ENCODE measurements at places on chromosomes 13 and 19.
A peak's percentile ranks its signal among the peaks of the same experiment; 100 is the strongest.

DNA sequence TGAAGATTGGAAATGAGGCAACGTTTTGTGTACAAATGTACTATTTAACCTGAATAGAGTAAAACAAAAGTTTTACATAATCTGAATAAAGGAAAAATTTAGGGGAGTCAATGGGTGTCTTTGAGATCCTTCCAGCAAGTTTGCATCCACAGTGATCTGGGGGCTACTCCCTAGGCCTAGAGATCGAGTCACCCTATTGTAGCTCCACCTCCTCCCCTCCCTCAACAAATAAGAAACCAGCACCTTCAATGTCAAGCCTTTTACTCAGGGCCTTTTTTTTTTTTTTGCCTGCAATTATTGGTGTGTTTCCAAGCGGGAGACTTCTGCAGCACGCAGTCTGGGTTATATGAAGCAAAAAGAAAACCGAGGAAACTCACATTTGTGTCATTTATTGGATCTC is 16.3 kb upstream of the RAP2A start:
- no peak for DNase-seq

DNA sequence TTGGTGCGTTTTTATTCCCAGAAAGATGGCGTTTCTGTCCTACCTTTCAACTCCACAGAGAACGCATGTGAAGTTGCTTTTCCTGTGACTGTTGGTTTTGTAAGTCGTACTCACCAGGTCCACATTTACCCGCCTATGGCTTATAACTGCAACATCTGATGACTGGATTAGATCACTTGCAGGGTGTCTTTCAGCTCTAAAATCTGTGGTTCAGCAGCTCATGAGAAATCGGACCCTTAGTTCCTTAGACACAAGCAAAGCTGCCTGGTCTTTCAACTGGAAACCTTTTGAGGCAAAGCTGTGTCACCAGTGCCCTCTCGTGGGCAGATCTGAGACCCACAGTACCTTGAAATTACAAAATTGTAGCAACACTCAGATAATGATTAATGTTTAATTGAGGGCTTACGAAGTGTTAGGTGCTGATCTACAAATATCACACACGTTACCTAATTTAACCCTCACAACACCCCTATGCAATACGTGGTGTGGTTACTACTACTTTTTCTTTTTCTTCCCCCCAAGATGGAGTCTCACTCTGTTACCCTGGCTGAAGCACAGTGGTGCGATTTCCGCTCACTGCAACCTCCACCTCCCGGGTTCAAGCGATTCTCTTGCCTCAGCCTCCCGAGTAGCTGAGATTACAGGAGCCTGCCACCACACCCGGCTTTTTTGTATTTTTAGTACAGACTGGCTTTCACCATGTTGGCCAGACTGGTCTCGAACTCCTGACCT is 65.4 kb downstream of the RUBCNL start:
- DNase-seq: peak; percentile 61

DNA sequence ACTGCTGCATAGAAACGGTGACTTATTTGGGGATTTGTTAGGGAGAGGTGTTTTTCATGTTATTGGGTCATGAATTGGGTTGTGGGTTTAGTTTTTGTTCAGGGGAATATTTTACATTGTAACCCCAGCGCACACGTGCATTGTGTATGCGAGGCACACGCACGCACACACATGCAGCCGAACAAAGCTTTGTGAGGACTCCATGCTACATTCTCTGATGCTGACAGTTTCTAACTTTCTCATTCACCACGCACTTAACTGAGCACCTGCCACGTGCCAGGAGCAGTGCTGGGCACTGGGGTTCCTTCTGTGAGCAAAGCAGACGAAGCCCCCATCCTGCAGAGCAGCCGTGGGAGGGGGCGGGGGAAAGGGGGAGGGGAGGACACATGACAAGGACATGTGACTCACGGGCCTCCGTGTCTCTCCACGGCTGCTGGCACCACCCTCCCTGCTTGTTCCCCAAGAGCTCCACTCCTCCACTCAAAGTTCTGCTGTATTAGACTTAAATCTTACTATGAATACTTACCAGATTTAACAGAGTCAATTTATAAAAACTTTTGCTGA is 55.6 kb downstream of the SLC7A9 start:
- DNase-seq: no peak

GRCh38 chr13:79477968-79478367 is 3.0 kb upstream of the NDFIP2 start:
- no peak for DNase-seq

DNA sequence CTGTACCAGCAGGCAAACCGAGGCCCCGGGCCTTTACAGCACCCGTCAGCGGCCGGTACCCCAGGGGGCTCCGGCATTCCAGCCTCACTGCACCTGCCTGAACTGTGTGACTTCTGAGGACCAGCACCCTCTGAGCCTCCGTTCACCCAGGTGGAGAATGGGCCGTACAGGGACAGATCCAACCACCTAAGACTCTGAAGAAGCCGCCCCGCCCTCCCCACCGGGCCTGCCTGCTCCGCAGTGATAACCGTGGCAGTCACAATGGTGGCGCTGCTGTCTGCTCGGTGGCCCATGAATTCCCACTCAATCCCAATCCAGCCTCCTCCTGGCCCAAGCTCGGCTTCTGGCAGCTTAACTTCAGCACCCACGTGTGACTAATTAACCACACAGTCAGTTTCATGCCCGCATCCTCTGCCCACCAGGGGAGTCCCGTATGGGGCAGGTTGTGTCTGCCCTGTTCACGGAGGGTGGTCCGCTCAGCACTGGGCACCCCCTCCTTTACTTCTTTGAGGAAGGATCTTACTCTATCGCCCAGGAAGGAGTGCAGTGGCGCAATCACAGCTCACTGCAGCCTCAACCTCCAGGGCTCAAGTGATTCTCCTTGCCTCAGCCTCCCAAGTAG is 3.4 kb downstream of the TCF3 start:
- no peak for DNase-seq

Data from T47D (cell line).